Stimulated activated CD4-positive, alpha-beta T cell treated with anti-CD3 and anti-CD28 coated beads, Interleukin-4, amount 100 ng/mL, for 1 hour (primary cell): ENCODE measurements at places on chromosomes 11 and 22.
A peak's percentile ranks its signal among the peaks of the same experiment; 100 is the strongest.

GRCh38 chr11:35112056-35112845, 26.7 kb upstream of the CD44 start:
- DNase-seq = no peak

GRCh38 chr11:102802341-102802740, 4.4 kb upstream of the MMP1 start:
- no peak for DNase-seq

DNA sequence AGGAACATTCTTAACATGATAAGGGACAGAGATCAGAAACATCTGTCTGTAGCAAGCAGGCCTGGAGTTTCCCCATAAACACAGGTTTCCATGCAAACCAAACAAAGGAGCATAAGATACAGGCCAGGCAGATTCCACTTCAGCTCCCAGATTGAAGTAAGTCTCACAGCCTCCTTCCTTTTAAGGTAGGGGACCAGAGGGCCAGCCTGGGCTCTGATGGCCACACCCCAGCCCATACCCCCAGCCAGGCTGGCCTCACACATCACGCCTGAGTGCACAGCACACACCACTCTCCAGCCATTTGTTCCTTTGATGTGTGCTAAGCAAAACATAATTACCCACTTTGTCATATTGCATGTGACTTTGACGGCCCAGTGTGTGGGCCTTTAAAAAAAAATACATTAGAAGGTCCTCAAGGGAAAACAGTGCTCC, 518.7 kb downstream of the NTM start:
- DNase-seq = no peak

DNA sequence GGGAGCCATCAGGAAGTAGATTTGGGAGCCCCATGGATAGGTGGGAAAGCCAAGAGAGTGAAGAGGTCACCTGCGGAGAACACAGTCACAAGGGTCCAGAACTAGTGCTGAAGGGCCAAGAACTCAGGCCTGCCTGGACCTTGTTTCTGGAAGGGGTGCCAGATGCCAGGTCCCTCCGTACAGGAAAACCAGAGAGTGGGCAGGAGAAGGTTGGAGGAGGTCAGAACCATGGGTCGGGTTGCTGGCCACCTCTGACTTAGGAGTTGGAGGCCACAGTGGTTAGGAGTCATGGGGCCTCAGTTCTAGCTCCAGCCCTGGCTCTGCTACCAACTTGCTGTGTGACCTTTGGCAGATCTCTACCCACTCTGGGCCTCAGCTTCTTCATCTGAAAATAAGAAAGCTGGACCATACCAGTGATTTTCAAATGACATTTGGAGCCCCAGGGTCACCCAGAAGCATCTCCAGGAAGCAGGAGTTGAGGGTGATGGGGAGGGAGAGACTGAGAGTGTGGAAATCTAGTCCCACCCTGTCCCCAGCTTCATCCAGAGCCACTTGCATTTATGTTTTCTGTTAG, 20.8 kb upstream of the TUB start:
- no peak for DNase-seq

GRCh38 chr11:26761361-26761809, 39.5 kb upstream of the SLC5A12 start:
- no peak for DNase-seq

GRCh38 chr11:67416416-67417335, 1.2 kb downstream of the CARNS1 start:
- DNase-seq = peak; percentile 65

DNA sequence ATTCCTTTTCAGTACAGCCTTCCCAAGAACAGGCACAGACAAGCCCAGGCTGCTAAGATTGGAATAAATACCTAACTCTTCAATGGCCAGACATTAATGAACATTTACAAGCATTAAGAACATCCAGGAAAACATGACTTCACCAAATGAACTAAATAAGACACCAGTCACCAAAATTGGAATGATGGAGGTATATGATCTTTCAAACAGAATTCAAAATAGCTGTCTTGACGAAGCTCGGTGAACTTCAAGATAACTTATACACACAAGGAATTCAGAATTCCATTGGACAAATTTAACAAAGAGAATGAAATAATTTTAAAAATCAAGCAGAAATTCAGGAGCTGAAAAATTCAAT, 16.4 kb upstream of the DDX10 start:
- no peak for DNase-seq

DNA sequence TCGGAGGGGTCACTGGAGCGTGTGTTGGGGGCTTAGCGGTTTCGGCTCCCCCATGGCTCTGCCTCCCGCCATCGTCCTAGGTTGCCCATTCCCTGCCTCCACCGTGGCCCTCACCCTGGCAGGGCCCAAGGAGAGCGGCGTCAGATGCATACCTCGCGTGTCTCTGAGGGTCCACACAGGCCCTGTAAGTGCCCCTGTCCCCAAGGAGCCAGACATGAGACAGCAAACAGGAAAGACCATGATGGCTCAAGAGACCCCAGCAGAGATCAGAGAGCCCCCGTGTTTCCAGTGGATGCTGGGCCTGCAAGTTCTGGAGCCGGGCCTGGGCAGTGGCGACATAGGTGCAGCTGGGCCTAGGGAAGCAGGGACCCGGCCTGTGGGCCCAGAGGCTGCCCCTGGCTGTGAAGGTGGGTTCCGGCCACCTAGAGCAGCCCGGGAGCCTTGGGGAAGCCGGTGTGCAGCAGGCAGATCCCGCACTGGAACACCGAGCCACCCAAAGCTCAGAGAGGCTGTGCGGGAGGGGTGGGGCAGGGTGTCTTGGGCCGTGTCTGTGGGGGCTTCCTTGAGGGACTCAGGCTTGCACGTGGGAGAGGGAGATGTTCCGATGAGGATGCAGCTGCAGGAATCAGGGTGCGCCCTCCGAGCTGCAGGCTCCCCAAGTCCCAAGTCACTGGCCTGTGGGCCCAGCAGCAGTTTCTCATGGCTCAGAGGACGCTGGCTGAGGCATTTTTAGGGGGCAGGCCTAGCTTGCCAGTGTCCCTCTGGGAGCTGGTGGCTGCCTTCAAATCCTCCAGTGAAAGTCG, 126.4 kb downstream of the KCNQ1OT1 start:
- DNase-seq = no peak

- DNase-seq = no peak
Measured at GRCh38 chr11:131998020-131998419, 627.6 kb downstream of the NTM start.

GRCh38 chr22:50422046-50422445, 52.8 kb downstream of the SBF1 start:
- no peak for DNase-seq

GRCh38 chr11:117941976-117942654, 12.9 kb upstream of the TMPRSS13 start:
- DNase-seq = no peak

DNA sequence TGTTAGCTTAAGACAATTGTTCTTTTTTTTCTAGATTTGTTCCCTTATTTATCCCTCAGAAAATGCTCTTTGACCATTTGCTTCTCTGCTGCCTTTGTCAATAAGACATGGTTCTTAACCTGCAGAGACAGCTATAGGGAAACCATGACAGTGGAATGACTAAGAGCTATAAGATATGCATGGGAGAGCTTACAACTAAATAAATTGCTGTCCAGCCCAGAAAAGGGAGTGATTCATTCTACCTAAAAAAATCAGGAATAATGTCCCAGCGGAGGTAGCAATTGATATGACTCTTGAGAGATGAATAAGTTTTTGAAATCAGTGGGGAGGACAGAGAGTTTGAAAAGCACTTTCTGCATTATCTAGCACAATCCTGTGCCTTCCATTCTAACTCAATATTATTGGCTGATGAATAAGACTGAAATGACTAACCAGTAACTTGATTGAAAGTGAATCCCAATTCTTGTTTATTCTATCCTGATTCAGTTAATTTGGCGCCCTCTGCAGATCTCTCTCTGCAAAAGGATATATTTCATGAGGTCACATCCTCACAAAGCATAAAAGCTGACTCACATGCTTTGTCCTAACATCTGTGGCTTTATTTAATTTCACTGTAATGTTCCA, 680.5 kb upstream of the API5 start:
- DNase-seq = no peak

- DNase-seq = no peak
Measured at GRCh38 chr11:61837411-61838005, 9.4 kb downstream of the FADS2 start.

DNA sequence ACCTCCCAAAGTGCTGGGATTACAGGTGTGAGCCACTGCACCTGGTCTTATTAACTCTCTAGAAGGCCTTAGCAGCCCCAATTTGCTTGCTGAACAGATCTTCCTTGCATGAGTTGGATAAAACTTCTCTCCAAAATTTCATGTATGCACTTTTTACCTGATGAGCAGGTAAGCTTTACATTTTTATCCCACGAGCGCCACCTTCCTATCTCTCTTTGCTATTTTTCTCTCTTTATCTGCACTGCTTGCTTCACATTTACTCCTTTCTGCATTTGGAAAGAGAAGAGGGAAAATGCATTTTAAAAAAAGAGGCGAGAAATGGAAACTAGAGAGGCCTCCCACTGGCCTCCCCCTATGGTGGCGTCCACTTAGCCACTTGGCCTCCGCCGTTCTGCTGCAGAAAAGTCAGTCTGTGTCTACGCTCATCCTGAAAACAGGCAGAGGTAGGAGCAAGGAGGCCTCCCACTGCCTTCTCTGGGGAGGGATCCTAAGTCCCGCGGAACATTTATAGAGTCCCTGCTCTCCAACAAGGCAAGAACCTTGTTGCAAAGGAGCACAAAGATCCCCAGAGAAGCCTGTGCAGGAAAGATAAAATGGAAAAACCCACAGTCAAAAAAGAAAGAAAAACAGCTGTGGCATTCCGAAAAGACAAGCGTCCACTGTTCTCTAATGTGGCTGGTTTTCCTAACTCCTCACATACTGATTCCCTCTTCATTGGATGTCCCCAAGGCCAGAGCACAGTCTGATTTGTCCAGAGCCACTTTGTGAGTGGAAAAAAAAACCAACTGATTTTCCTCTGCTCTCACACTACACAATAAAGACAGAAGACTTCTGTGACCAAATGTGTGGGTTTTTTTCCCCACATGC, 62.2 kb upstream of the INCENP start:
- DNase-seq = no peak

DNA sequence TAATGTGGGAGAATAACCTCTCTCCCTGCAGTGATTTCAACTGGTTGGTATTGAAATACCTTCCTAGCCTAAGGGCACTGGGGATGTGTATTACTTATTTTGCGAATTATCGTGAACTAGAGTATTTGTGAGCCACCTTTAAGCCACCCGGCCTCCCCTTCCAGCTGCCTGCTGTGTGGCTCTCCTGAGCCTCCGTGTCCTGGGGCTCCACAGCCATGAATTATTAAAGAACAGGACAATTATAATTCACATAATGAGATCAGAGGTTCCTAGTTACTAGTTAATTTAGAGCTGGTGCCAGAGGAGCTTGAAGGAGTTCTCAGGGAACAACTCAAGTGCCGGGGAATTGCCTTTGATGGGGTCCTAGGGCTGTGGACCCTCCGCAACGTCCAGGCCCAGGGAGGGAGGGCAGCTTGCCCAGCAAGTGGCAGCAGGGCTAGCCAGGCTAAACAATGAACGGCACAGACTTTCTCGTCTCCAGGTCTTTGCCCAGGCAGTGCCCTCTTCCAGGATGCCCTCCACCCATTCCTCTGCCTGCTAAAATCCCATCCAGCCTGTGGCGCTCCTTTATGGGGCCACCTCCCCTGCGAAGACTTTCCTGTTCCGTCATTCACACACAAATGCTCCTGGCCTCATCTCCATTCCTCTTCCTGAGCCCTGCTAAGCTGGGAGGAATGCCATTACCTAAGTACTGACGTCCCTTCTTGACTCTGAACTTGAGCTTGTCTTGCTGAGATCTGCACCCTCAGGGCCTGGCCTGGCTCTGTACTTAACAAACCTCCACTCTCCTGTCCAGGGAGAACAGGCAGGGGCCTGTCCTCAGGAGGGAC, 91.5 kb downstream of the RTL6 start:
- DNase-seq = no peak

DNA sequence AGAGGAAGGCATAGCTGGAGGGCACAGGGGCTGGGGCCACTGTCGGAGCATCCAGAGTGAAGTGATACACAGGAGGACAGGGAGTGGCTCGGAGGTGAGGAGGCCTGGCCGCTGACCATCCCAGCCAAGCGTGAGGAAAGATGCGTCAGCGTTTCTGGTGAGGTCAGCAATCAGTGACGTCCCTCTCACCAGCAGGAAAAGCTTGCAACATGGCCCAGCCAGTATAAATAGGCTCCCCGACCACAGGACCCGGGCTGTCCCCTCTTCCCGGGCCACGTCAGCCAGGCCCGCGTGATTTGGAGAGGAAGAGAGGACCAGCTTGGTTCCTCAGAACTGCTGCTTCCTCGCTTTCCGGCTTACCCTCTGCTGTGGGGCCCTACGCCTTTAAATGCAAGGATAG, 4.2 kb upstream of the OSM start:
- no peak for DNase-seq

- no peak for DNase-seq
Measured at GRCh38 chr11:21707116-21707739, 485.7 kb upstream of the ANO5 start.

DNA sequence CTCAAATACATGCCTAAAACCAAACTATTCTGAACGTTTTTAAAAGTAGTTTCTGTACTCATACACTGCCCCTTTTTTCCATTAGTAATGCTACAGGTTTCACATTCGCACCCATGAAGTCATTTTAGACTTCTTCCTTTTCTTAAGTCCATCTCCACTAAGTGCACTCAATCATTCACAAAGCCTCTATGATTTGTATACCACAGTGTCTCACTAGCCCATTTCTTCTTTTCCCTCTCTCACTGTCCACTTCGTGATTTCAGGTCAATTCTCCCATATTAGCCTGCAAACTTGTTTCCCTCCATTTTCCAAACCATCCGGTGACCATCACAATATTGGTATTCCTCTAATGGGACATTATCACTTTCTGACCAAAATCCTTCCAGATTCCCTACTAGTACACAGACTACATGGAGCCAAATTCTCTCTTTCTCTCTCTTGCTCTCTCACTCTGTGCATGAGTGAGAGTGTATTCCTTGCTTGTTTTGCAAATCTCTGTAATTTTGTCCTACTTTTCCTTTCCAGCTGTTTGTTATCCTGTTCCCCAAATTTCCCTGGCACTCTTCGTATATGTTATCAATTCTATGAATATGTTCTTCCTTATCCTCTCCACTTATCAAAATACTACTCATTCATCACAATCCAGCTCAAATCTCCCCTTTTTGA, 3.4 kb upstream of the ZC3H12C start:
- DNase-seq = no peak

- DNase-seq = no peak
Measured at GRCh38 chr11:68601147-68601546, 83.2 kb upstream of the GAL start.

- no peak for DNase-seq
Measured at GRCh38 chr22:49400136-49400940, 427.3 kb downstream of the BRD1 start.

DNA sequence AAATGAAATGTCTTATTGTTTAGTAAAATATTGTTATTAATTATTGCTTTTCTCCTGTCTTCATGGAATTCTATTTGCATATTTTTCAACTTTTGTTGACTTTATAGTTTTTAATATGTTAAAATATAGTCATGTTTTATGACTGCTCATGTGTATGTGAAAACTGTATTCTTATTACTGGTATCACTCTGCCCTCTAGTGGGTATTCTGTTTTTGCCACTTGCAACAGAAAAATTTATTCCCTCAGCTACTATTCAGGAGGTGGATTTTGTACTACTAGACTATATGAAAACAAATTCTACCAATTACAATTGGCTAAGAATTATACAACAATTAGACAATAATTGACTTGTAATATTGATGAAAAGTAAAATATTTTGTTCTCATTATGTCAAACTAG, 45.0 kb downstream of the OR4C6 start:
- no peak for DNase-seq

- DNase-seq = no peak
Measured at GRCh38 chr11:121554552-121554951, 101.8 kb upstream of the SORL1-AS1 start.
